ENCODE measurements at places on chromosomes 3 and 15. TPM values are rescaled to one million over a fixed set of nuclear protein-coding genes. Genes with fewer than 3 reads are reported as not detected.
A peak's percentile ranks its signal among the peaks of the same experiment; 100 is the strongest.

The ISLR2 gene
- not detected for total RNA-seq

DNA sequence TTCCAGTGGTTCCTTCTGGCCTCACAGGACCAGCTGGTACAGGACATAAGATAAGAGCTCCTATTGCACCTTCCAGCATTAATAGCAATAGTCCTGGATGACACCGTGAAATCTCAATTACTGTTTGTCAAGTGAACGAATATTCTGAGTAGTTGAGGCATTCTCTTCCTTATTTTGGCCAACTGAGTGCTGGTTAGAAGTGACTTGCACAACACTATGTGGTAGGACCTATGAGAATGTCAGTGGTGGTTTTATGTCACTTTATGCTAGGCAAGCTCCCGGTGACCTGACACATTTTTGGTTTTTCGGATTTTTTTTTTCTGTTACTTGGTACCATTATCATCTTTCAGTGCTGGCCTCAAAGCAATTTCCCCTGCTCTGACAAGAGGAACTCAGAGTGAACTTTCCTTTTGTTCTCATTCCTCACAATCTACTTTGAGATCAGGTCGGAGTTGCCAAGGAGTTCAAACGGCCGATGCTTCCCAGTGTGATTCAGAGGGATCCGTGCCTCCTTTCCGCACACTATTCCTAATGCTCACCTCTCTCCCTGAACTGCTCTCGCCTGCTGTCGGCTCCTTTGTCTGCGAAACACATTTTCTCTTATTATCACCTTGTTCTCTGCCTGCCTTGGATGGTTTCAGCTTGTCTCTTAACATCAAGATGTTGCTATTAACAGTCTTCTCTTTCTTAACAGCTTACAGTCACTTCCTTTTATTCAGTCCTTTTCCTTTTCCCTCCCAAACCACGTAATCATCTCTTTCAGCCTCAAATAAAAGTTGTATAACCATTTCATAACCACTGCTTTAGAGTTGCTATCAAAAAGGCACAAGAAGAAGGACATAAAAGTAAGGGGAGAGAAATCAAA is 35.8 kb downstream of the QTRT2 start:
- H3K36me3 ChIP-seq = no peaks in the 10 kb centered on the region
- peak overlapping the region; percentile 15 for H3K27ac ChIP-seq
- no peak for DNase-seq
- H3K27me3 ChIP-seq = no peaks in the 10 kb centered on the region

- H3K4me3 ChIP-seq = no peak overlapping the region
- no peak for DNase-seq
- peaks cover 5% of the 10 kb centered on the region for H3K4me1 ChIP-seq
- no peak overlapping the region for H3K27ac ChIP-seq
- H3K36me3 ChIP-seq = no peaks in the 10 kb centered on the region
Observed at GRCh38 chr15:60540002-60540651, 61.2 kb upstream of the ICE2 start.

The ATP13A4 gene
- total RNA-seq = 252 TPM

The CCR1 gene
- total RNA-seq = 3.4 TPM

The TMEM212 gene
- total RNA-seq = not detected

GRCh38 chr15:41048397-41048796 is 67.7 kb downstream of the INO80 start:
- no peak for DNase-seq
- H3K27ac ChIP-seq = no peak overlapping the region
- H3K36me3 ChIP-seq = peaks cover 65% of the 10 kb centered on the region

GRCh38 chr3:51932471-51933370 is 9.0 kb downstream of the RRP9 start:
- no peaks in the 10 kb centered on the region for H3K4me1 ChIP-seq
- DNase-seq = no peak
- H3K36me3 ChIP-seq = peaks cover 36% of the 10 kb centered on the region
- no peak overlapping the region for H3K27ac ChIP-seq
- H3K4me3 ChIP-seq = no peak overlapping the region
- no peaks in the 10 kb centered on the region for H3K27me3 ChIP-seq

The KBTBD12 gene
- total RNA-seq = 1.5 TPM

GRCh38 chr3:52198643-52199608 is 966 bp downstream of the ALAS1 start:
- DNase-seq = no peak
- H3K36me3 ChIP-seq = peaks cover 10% of the 10 kb centered on the region
- no peaks in the 10 kb centered on the region for H3K27me3 ChIP-seq
- H3K4me3 ChIP-seq = peak overlapping the region; percentile 63

- H3K4me3 ChIP-seq = peak overlapping the region; percentile 2
- peak overlapping the region; percentile 87 for H3K27ac ChIP-seq
- peaks cover 11% of the 10 kb centered on the region for H3K36me3 ChIP-seq
- peak; percentile 28 for DNase-seq
Observed at GRCh38 chr15:85581495-85581894, 201.1 kb downstream of the AKAP13 start.

- H3K27ac ChIP-seq = no peak overlapping the region
- no peak overlapping the region for H3K4me3 ChIP-seq
- DNase-seq = no peak
- H3K27me3 ChIP-seq = no peaks in the 10 kb centered on the region
- H3K36me3 ChIP-seq = no peaks in the 10 kb centered on the region
- no peaks in the 10 kb centered on the region for H3K4me1 ChIP-seq
Observed at GRCh38 chr15:76963596-76963995, 31.3 kb upstream of the PSTPIP1 start.

DNA sequence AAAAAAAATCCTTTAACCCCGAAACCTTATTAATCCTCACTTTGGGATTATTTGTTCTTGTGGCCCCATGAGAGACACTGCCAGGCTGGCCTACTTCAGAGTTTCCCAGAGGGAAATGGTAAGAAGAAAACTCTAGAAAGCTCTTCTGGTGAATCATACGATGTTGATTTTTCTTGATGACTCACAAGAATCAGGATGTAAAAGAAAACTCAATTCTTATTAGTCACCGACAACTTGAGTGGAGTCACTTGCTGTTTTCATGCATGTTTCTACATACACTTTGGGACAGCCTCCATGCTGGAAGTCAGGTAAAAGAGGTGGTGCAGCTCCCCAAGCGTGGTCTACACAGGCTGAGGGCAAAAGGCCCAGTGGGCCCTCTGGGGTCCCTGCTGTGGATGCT is 42.8 kb downstream of the MYO5C start:
- H3K36me3 ChIP-seq = peaks cover 14% of the 10 kb centered on the region
- H3K4me1 ChIP-seq = peaks cover 8% of the 10 kb centered on the region
- peak overlapping the region; percentile 36 for H3K27ac ChIP-seq

The FAM107A gene
- 89.9 TPM for total RNA-seq

DNA sequence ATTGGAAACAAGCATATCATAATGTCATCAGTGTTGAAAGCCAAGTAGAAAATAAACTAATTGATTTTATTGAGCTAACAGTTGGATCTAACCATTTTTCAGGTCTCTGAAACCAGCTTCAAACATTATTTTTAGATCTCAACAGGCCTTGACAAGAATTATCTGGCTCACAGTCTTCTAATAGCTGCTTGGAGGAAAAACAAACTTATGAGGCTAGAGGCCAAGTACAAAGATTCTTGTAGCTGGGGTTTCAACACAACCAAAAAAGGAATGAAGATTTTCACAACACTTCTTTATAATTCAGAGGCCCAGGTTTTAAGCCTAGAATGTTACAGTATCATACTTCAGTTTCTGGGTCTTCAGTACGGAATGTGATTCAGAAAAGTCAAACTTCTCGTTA is 3.7 kb downstream of the SETMAR start:
- no peak for DNase-seq
- H3K36me3 ChIP-seq = no peaks in the 10 kb centered on the region
- H3K27me3 ChIP-seq = no peaks in the 10 kb centered on the region
- peak overlapping the region; percentile 98 for H3K27ac ChIP-seq
- H3K4me1 ChIP-seq = peaks cover 41% of the 10 kb centered on the region

GRCh38 chr3:196440041-196440537 is 7.9 kb upstream of the UBXN7 start:
- no peaks in the 10 kb centered on the region for H3K27me3 ChIP-seq
- H3K4me3 ChIP-seq = no peak overlapping the region
- H3K4me1 ChIP-seq = no peaks in the 10 kb centered on the region
- H3K36me3 ChIP-seq = no peaks in the 10 kb centered on the region
- H3K27ac ChIP-seq = no peak overlapping the region

DNA sequence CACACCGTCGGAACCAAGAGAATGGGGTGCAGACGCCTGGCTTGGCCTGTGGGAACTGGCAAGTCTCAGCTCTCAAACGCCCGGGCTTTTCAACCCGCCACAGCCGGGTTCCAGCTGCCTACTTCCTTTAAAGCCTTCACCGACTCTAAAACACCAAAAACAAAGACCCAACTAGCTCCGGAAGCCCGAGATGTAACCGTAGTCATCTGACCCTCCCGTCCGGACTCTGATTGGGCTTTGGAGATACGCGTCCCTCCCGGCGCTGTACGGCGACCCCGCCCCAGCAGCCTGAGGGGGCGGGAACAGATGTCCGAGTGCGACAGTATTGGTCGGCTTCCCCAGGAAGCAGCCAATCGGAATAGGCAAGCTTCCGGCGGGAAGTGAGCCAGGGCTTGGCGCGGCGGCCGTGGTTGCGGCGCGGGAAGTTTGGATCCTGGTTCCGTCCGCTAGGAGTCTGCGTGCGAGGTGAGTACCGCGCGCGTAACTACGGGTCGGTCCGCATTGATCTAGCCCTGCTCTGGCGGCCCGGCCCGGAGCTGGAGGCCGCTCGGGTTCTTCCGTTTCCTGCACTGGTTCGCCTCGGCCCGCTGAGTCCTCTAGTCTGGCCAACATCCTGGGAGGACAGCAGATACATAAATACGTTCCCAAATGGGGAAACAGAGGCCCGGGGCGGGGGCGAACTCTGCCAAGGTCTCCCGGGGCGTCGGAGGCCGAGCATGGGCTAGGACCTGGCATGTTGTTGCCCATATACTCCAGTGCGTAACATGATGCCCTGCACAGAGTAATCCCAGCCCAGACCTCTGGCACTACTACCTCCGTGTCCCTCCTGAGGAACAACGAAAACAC is at the start of gene BLM:
Gene BLM, plus strand, starts transcription at position 371 of the 846 bp plus-strand sequence. CDS start 30,047 bp downstream, outside the sequence.
- no peaks in the 10 kb centered on the region for H3K27me3 ChIP-seq
- peak within 1 kb of the TSS; percentile 39 for H3K4me3 ChIP-seq
- H3K36me3 ChIP-seq = no peaks in the 10 kb centered on the region
- DNase-seq = peak; percentile 97
- H3K27ac ChIP-seq = peak within 1 kb of the TSS; percentile 67
- H3K4me1 ChIP-seq = peaks cover 12% of the 10 kb centered on the region

- H3K4me1 ChIP-seq = peaks cover 50% of the 10 kb centered on the region
- DNase-seq = peak; percentile 71
- no peaks in the 10 kb centered on the region for H3K36me3 ChIP-seq
Observed at GRCh38 chr15:70799667-70800450, 36.5 kb upstream of the UACA start.

DNA sequence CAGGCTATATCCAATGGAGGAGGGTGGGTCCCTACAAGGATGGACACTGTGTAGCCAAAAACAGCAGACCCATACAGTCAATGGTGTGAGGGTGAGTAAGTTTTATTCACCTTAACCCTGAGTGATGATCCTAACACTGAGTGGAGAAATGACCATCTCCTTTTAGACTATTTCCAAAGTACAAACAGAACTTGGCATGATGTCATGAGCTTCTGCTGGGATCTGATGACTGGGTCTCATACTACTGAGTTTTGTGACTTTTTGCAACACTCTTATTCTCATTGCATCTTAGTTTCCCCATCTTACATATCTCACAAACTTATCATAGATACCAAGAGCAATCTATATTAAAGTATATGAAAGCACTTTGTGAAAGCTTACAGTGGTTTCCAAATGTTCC is 330.3 kb upstream of the CFAP20DC start:
- no peak overlapping the region for H3K27ac ChIP-seq
- H3K27me3 ChIP-seq = no peaks in the 10 kb centered on the region
- no peaks in the 10 kb centered on the region for H3K36me3 ChIP-seq
- DNase-seq = no peak

All from thyroid gland (tissue), 4 donors.